ENCODE measurements at places on chromosomes 2 and 18.

- H3K27ac ChIP-seq: no peak overlapping the region
- H3K4me1 ChIP-seq: no peaks in the 10 kb centered on the region
Measured at GRCh38 chr2:133968446-133968845, 285.4 kb upstream of the MGAT5 start.

DNA sequence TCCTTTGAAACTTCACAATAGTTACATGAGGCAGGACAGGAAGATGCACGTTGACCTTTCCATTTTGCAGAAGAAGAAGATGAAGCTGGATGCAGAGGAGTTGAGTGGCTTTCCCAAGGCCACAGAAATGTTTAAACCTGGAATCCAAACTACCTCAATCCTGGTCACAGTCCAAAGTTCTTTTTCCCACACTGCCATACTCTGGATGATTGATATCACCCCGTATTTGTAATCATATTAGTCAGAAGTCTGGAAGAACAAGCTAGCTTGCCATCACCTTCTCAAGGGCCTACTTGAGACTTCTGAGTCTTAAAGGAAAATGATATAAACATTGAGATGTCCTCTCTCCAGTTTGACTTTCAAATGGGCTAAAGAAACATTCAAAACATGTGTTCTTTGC lies 190.1 kb downstream of the LNPK start:
- no peak overlapping the region for H3K4me3 ChIP-seq
- no peaks in the 10 kb centered on the region for H3K4me1 ChIP-seq
- no peak for ATAC-seq
- no peaks in the 10 kb centered on the region for H3K36me3 ChIP-seq

GRCh38 chr2:198116756-198117155 lies 312.4 kb downstream of the PLCL1 start:
- H3K36me3 ChIP-seq: peaks cover 7% of the 10 kb centered on the region
- peaks cover 6% of the 10 kb centered on the region for H3K4me1 ChIP-seq
- no peak for ATAC-seq
- no peaks in the 10 kb centered on the region for H3K27me3 ChIP-seq
- H3K27ac ChIP-seq: no peak overlapping the region

DNA sequence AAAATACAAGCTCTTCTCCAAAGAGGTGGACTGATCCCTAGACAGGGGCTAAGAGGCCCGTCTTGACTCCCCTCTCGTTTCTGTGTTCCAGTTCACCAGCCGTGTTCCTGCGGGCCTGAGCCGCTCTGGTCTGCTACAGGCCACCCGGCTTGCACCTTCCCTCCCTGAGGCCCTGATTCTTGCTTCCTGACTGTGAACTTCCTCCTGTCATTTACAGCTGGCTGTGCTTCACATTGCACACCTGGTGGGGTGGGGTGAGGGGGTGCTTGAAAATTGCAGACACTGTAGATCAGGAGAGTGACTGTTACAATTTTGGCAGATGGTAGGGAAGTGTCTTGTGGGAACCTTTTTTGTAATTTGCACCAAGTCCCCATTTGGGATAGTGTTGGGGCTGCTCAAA lies 64.4 kb downstream of the TSN start:
- no peak overlapping the region for H3K4me3 ChIP-seq
- H3K27ac ChIP-seq: no peak overlapping the region
- H3K36me3 ChIP-seq: no peaks in the 10 kb centered on the region
- no peaks in the 10 kb centered on the region for H3K4me1 ChIP-seq
- no peak for ATAC-seq

- peaks cover 7% of the 10 kb centered on the region for H3K27me3 ChIP-seq
- H3K4me1 ChIP-seq: no peaks in the 10 kb centered on the region
- H3K27ac ChIP-seq: no peak within 1 kb of the TSS
- H3K36me3 ChIP-seq: no peaks in the 10 kb centered on the region
- H3K4me3 ChIP-seq: peak within 1 kb of the TSS; percentile 60
Measured at GRCh38 chr2:238158509-238159070, at the start of gene ERFE. TSS of gene ERFE (plus strand) at chr2:238158970. CDS start at chr2:238159008, 38 bp downstream.

GRCh38 chr18:63266888-63267790 lies 52.4 kb downstream of the BCL2 start:
- H3K27me3 ChIP-seq: no peaks in the 10 kb centered on the region
- H3K27ac ChIP-seq: peak overlapping the region; percentile 75
- peaks cover 41% of the 10 kb centered on the region for H3K36me3 ChIP-seq
- peaks cover 56% of the 10 kb centered on the region for H3K4me1 ChIP-seq
- H3K4me3 ChIP-seq: peak overlapping the region; percentile 71

GRCh38 chr2:47676261-47676926 lies 106.6 kb upstream of the MSH6 start:
- ATAC-seq: no peak
- no peaks in the 10 kb centered on the region for H3K4me1 ChIP-seq
- H3K27ac ChIP-seq: no peak overlapping the region
- H3K27me3 ChIP-seq: peaks cover 11% of the 10 kb centered on the region
- H3K4me3 ChIP-seq: no peak overlapping the region
- no peaks in the 10 kb centered on the region for H3K36me3 ChIP-seq
